ENCODE measurements at places on chromosomes 5 and 9. TPM values are rescaled to one million over a fixed set of nuclear protein-coding genes. Genes with fewer than 3 reads are reported as not detected.

- H3K4me1 ChIP-seq = peaks cover 5% of the 10 kb centered on the region
- no peak overlapping the region for H3K27ac ChIP-seq
- H3K27me3 ChIP-seq = no peaks in the 10 kb centered on the region
Observed at GRCh38 chr5:58245476-58245840, 214.4 kb downstream of the PLK2 start.

The GABRA1 gene
- total RNA-seq = 1.8 TPM

The SLC36A2 gene
- total RNA-seq = not detected

GRCh38 chr5:136205061-136205702 lies 12.2 kb upstream of the SMIM32 start:
- H3K27me3 ChIP-seq = peaks cover 37% of the 10 kb centered on the region
- H3K4me3 ChIP-seq = no peak overlapping the region
- H3K36me3 ChIP-seq = no peaks in the 10 kb centered on the region
- H3K27ac ChIP-seq = no peak overlapping the region
- DNase-seq = no peak

- no peak overlapping the region for H3K27ac ChIP-seq
- no peaks in the 10 kb centered on the region for H3K36me3 ChIP-seq
- no peak overlapping the region for H3K4me3 ChIP-seq
- no peaks in the 10 kb centered on the region for H3K27me3 ChIP-seq
- no peak for DNase-seq
Observed at GRCh38 chr9:34417734-34418133, 40.6 kb downstream of the FAM219A start.

- H3K4me3 ChIP-seq = no peak overlapping the region
- no peaks in the 10 kb centered on the region for H3K36me3 ChIP-seq
- no peak for DNase-seq
- H3K4me1 ChIP-seq = no peaks in the 10 kb centered on the region
- no peak overlapping the region for H3K27ac ChIP-seq
Observed at GRCh38 chr5:65262649-65263059, 219.1 kb downstream of the ADAMTS6 start.

DNA sequence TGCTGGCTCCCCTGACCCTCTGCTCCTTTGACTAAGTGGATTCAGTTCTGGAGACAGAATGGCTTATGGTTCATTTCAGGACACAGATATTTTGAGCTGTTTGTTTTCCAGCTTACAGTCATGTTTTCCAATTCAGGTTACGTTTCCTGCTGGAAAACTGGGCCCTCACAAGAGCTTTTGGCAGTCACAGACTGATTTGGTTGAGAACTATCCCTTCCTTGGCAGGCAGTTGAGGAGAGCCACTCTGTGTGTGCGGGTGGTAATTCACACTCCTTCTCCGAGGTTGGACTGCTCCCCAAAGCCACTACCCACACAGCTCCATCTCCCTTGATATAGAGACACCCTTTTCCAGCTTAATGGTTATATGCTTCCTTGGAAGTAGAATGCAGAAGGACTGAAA lies 534.5 kb downstream of the TMEM38B start:
- peaks cover 5% of the 10 kb centered on the region for H3K4me1 ChIP-seq
- no peaks in the 10 kb centered on the region for H3K27me3 ChIP-seq
- H3K36me3 ChIP-seq = no peaks in the 10 kb centered on the region
- no peak overlapping the region for H3K27ac ChIP-seq
- DNase-seq = no peak
- H3K4me3 ChIP-seq = no peak overlapping the region

DNA sequence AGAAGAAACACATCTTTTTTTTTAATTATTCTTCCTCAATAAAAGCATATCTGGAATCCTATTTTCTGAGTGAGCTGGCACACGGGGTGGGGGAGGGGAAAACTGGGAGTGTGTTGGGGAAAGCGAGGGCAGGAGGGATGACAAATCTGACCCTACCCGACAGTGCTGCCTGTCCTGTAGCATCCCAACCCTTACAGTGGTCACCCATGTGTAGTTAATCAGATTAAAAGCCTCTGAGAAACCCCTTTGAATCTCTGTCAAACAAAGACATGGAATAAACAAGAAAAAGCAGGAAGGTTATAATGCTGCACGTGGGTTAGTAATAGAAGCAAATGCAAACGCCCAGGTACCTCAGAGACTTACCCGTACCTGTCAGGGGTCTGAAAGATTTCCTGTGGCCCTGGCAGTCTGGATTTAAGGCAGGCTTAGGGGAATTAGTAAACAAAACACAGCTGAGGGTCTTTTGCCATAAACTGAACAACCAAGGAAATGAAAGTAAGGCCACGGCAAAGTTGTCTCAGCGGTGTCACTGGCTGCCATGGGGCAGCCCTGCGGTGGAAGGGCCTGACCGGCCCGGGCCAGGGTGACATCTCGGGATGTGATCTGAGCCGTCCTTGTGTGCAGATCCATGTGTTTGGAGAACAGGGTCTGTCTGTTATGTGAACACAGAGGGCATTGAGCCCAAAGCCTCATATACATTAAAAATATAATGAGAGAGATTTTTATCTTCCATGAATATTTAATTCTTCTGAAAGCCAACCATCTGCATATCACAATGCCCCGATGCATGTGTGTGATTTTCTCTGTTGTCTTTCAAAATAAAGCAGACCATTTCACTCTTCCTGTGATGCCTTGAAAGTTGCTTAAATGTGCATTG lies 308.2 kb downstream of the ZNF608 start:
- peaks cover 10% of the 10 kb centered on the region for H3K36me3 ChIP-seq
- H3K27ac ChIP-seq = no peak overlapping the region
- no peak overlapping the region for H3K4me3 ChIP-seq
- DNase-seq = no peak
- H3K4me1 ChIP-seq = peaks cover 7% of the 10 kb centered on the region
- H3K27me3 ChIP-seq = no peaks in the 10 kb centered on the region

The TMOD1 gene
- 10.5 TPM for total RNA-seq

DNA sequence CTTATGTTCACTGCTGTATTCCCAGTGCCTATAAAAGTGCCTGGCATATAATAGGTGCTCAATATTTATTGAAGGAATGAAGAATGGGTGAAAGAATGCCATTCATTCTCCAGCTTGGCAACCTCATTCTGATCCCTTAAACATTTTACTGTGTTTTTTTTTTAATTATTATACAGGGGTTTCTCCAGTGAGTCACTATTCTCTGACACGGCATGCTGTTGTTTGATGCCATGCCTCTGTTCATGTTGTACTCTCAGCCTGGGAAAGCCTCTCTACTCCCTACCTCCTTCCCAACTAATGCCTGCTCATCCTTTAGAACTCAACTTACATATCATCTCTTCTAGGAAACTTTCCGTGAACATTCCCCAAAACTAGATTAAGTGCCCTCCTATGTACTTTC lies 70.2 kb upstream of the PHF24 start:
- peaks cover 20% of the 10 kb centered on the region for H3K27me3 ChIP-seq
- no peak overlapping the region for H3K4me3 ChIP-seq
- no peak for DNase-seq
- no peaks in the 10 kb centered on the region for H3K4me1 ChIP-seq
- no peak overlapping the region for H3K27ac ChIP-seq

DNA sequence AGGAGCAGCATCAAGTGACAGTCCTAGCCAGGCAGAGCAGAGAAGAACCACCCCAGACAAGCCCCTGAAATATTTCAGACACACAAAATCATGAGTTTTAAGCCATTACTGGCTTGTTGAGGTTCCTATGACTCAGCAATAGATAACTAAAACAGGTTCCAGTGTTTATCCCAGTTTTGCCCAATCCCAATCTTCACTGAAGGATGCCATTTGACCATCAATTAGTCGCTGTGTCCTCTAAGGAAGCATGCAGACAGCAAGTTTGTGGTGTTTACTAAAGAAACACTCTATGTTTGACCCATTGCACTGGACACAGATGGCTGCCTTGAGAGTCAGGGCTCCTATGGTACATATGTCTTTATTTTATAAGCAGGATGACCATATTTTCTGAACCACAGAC lies 186.7 kb downstream of the SYK start:
- H3K27me3 ChIP-seq = no peaks in the 10 kb centered on the region
- no peak overlapping the region for H3K4me3 ChIP-seq
- peaks cover 4% of the 10 kb centered on the region for H3K36me3 ChIP-seq
- no peak for DNase-seq

The FCN1 gene
- total RNA-seq = not detected

DNA sequence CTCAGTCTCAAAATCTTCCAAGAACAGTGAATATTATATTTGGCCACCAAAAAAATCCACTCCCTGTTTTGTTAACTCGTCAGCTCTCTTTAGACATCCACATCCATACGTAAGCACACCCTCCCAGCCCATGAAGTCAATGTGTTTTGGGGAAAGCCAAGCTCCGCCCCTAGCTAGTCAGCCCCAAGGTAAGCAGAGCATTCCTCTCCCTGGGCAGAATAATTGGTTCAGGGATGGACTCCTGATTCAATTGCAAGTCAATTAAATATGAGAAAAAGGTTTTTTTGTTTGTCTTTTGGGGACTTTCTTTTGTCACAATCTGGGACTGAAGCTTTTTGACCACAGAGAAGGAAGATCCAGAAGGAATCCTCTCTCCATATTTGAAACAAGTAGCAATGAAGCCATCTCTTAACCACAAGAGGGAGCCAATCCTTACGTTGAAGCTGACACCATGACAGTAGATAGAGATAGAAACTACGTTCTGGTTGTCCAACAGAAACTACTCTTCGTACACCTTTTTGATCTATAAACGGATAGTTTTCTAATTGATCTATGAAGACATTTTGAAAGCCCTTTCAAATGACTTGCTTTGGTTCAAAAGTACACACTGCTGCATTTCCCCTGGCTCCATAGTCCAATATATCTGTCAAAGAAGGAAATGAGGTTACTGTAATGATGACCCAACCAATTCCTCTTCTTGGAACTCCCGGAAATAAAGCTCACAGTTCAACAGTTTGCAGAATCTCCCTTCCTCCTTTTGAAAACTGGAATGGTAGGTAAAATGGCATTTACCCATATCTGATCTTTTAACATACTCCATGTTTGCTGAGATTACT lies 166.4 kb downstream of the TLE1 start:
- no peak overlapping the region for H3K27ac ChIP-seq
- H3K36me3 ChIP-seq = no peaks in the 10 kb centered on the region

The AGXT2 gene
- total RNA-seq = not detected

The PJA2 gene
- 79.9 TPM for total RNA-seq

- H3K4me3 ChIP-seq = no peak overlapping the region
- no peak overlapping the region for H3K27ac ChIP-seq
- DNase-seq = no peak
- H3K36me3 ChIP-seq = no peaks in the 10 kb centered on the region
Observed at GRCh38 chr5:152884006-152884405, 478.9 kb upstream of the NMUR2 start.
